NCI-H446 (cell line): ENCODE measurements at places on chromosomes 6 and 20.

DNA sequence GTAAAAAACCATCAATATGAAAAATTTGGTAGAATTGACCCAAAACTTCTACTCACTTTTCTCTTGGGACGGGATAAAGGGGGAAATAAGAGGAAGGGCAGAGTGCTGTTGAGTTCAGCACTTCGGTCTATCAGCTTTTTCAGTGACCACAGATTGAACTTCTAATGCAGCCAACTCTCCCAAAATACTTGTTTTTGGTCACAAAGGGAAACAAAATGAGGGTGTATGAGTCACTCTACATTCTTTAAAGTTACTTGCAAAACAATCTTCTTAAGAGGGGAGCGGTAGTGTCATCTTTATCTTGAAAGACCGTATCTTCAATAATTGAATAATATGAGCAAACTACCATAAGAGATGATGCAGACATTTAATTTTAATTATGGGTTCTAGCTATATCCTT, 661.3 kb downstream of the CD109 start:
- DNase-seq, result no peak

- DNase-seq, result no peak
Measured at GRCh38 chr20:54188132-54188849, 14.5 kb upstream of the CYP24A1 start.

- no peak for DNase-seq
Measured at GRCh38 chr20:24658920-24659660, 189.7 kb downstream of the SYNDIG1 start.

GRCh38 chr20:62799459-62799858, 3.2 kb downstream of the MRGBP start:
- DNase-seq, result no peak

DNA sequence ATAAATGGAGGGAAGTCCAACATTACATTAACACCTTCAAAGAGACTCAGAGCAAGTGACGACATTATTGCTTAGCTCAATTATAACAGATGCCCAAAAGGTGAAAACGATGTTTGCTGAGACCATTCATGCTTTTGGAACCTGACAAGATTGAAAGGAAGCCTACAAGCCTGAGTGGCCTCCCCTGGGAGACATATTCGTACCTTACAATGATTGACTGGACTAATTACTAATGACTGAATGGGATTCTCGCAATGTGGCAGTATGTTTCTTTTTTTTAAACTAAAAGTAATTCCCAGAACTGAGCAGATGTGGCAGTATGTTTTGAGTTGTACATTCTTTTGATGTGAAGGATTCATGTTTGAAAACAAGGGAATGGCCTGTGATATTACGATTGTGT, 49.9 kb downstream of the VEGFA start:
- no peak for DNase-seq

GRCh38 chr6:84273048-84273809, 45.8 kb upstream of the CEP162 start:
- DNase-seq, result no peak

DNA sequence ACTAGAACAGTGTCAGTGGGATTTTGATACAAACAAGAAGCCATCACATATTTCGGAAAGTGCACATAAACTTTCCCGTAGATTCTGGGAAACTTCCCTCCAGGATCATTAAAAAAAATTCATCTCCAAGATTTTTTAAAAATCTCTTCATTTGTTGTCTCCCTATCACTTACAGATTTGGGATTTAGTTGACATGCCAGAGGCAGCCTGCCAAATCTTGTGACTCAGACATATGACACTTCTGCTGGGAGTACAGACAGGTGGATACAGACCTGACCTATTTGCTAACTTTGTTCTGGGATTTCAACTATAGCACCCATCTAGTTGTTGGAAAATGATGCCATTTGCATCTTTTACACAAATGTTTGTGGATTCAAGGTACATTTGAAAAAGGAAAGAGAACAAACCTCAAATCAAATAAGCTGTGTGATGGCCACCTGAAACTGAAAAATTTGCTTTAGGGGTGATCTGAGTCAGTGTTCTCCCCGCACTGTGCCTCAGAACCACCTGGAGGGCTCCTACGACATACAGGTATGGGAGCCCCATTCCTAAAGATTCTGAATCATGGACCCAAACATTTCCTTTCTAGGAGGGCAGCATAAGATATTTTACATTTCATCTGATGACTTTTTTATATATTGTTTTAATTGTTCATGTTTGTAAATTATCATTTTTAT, 21.9 kb upstream of the CD2AP start:
- no peak for DNase-seq

GRCh38 chr6:31227143-31227542, 44.7 kb downstream of the HLA-C start:
- no peak for DNase-seq

GRCh38 chr6:17297271-17298080, 16.3 kb downstream of the RBM24 start:
- DNase-seq, result no peak

GRCh38 chr6:31582230-31582643, at the start of gene LTB:
Gene LTB (minus strand): TSS chr6:31582424. CDS start chr6:31582417, 7 bp downstream.
- no peak for DNase-seq

DNA sequence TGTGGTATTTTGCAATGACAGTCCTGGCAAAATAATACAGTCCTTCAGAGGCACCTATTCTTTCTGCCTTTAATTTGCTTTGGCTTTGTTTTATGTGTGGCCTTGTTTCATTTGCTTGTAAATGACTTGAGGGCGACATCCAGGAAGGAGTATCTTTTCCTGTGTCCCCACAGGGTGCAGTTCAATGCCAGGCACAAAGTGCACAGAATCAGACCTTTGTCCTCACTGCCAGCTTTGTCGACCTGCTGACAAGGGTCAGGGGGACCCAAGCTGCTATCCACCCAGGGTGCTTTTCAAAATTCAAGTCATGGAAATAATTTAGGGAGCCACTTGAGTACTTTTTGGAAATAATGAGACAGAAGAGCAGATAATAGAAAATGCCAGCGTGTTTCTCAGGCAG, 37.0 kb upstream of the CDKN1A start:
- no peak for DNase-seq

DNA sequence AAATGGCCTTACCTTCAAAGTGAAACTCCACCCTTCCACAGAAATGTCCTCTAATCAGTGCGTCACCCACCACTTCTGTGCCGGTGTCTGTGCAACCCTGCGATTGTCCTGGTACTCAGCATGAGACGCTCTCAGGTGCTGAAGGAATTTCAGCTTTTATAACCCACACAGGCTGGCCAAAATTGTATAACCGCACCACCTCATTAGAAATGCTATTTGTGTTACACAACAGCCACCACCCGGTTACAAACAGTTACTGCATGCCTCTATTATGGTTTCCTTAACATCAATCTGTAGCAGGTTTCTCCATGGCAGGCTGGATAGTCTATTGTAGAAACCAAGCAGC, 51.5 kb downstream of the SLC23A2 start:
- no peak for DNase-seq

DNA sequence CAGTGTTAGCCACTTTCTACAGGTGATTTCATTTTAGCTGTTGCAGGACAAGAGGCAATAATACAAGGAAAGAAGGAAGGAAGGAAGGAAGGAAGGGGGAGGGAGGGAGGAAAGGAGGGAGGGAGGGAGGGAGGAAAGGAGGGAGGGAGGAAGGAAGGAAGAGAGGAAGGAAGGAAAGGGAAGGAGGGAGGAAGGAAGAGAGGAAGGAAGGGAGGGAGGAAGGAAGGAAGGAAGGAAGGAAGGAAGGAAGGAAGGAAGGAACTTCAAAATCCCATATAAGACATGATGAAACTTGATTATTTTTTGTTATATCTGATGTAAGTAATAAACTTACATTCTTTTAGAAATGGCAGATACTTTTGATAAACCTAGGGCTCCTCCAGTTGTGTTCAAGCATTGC, 83.6 kb downstream of the TFAP2B start:
- no peak for DNase-seq

DNA sequence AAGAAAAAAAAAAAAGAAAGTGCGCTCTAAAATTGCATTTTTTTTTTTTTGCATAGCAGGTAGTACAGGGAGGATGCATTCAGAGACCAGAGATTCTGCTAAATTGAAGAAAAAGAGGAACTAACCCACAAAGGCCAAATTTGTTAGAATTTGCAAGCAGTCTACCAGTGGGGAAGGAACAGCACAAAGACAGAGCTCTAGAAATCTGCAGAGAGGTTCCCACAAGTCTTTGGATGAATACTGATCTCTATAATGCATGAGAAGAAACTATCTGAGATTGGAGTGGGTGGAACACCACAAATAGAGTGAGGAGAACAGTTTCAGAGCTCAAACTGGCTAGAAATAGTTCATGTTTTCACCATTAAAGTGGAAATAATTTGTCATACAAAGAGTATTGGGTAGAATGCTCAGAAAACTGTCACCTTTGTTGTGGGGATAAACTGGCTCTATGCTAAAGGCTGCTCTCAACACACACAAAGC, 79.6 kb upstream of the AHI1 start:
- no peak for DNase-seq

DNA sequence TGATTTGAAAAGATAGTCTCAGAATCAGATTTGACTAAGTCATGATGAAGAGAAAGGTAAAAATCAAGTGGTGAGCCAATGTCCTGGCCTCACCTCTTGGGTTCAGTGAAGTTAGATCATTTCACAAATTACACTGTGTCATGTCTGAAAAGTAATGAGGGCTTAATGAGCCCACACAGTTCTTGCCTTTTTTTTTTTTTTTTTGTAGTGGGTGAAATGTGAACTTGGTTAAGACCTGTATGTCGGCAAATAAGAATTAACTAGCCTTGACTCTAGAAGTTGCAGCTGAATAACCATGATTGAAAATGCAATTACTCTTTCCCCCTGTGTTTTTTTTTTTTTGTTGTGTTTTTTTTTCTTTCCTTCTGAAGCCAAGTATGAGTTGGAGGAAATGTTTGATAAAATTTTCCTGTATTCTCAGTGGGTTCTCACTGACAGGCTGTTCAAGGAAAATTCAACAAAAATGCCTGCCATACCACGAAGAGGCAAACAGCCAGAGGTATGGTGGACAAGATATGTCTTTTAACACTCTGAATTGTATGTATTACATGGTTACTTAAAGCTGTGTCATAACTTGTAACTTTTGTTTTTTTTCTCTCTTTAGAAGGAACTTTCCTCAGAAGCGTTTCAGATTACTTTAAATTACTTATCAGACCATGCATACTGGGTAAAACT, 135.2 kb upstream of the MLIP start:
- DNase-seq, result no peak

- no peak for DNase-seq
Measured at GRCh38 chr6:1868561-1869261, 259.0 kb downstream of the FOXC1 start.

- no peak for DNase-seq
Measured at GRCh38 chr6:146693342-146693741, 94.6 kb downstream of the ADGB start.

GRCh38 chr6:151805286-151805840, 2.1 kb upstream of the ESR1 start:
- DNase-seq, result no peak

DNA sequence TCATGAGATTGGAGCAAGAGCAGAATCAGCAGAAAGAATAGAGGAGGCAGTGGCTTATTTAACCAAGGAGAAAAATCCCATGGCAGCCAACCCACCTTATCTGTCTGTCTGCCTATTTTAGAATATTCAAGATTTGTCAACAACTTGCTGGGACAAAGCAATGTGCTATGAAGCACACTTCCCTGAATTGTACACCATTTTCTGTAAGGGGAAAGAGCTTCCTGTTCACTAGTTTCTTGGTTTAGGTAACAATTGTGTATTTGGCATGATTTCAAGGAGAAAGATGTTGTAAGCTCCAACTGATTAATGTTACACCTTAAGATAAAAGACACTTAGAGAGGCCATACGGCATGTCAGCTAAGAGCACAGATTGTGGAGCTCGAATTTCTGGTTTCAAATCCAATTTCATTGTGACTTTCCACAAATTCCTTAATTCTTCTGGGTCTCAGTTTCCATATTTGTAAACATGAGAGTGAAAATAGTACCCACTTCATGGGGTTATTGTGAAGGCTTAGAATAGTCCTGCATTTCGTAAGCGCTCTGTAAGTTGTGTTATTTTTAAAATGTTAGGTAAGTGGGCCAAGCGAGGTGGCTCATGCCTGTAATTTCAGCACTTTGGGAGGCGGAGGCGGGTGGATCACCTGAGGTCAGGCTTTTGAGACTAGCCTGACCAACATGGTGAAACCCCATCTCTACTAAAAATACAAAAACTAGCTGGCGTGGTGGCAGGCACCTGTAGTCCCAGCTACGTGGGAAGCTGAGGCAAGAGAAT, 4.8 kb upstream of the MUC22 start:
- no peak for DNase-seq

DNA sequence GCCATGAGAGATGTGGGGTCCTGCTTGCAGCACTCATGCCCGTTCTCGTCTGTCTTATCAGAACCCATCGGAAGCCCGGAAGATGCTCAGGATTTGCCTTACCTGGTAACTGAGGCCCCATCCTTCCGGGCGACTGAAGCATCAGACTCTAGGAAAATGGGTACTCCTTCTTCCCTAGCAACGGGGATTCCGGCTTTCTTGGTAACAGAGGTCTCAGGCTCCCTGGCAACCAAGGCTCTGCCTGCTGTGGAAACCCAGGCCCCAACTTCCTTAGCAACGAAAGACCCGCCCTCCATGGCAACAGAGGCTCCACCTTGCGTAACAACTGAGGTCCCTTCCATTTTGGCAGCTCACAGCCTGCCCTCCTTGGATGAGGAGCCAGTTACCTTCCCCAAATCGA, 8.3 kb downstream of the PI16 start:
- no peak for DNase-seq

- DNase-seq, result no peak
Measured at GRCh38 chr6:41638002-41638934, at the start of gene MDFI. Gene MDFI (plus strand): TSS chr6:41638468. CDS start chr6:41638750, 282 bp downstream.

- DNase-seq, result no peak
Measured at GRCh38 chr6:21785164-21785563, 191.6 kb downstream of the SOX4 start.

DNA sequence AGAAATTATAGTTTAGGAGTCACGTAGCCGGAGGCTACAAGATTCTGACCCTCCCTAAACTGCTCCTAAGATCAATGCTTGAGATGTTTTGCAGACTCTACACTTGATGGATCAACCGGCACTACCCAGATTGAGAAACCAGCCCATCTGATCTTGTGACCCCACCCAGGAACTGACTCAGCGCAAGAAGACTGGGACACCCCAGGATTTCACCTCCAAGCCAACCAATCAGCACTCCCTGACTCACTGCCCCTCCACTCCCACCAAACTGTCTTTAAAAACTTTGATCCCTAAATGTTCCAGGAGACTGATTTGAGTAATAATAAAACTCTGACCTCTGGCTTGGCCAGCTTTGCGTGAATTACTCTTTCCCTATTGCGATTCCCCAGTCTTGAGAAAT, 99.8 kb downstream of the OPRM1 start:
- DNase-seq, result no peak

GRCh38 chr6:128725271-128726233, 157.4 kb upstream of the LAMA2 start:
- DNase-seq, result peak; percentile 2

GRCh38 chr20:49323622-49324238, 45.9 kb upstream of the ZNFX1 start:
- DNase-seq, result peak; percentile 17

- DNase-seq, result no peak
Measured at GRCh38 chr6:44452725-44453124, 65.2 kb downstream of the CDC5L start.

DNA sequence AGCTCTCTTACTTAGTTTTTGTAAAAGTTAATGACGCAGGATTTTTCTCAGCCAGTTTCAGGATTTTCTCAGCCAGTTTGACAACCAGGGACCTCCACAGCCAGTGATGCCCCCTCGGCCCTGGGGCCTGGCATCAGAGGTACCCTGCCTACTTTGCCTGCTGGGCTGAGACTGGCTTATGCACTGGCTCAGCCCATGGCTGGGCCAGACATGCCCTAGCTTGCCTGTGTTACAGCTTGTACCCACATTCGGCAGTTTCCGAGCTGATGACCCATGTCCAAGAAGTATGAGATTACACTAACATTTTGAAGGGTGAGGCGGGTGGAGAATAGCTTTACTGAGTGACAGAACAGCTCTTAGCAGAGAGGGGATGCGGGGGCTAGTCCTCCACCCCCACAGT, 406.1 kb upstream of the HSF2 start:
- no peak for DNase-seq
